ENCODE measurements at places on chromosomes 4 and X.

- no peak for DNase-seq
Observed at GRCh38 chr4:168877511-168878491, 132.3 kb downstream of the CBR4 start.

- DNase-seq, result no peak
Observed at GRCh38 chr4:138616775-138617174, 374.6 kb upstream of the SLC7A11 start.

DNA sequence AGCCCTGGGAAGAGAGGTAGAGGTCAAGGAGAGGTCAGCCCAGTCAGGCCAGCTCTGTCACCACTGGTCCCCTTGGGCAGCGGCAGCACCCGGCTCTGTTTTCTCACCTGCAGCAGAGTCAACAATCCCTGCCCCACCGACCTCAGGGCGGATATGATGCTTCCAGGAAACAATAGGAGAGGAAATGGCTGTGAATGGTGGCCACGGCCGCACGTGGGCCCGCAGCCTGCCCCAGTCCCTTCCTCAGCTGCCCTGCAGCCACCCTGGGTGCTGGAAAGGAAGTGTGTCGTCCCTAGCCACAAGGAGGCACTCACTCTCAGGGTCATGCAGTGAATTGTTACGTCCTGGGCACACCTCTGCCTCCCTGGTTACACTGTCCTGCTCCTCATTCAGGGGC, 92.5 kb upstream of the ENPP6 start:
- DNase-seq, result peak; percentile 74

DNA sequence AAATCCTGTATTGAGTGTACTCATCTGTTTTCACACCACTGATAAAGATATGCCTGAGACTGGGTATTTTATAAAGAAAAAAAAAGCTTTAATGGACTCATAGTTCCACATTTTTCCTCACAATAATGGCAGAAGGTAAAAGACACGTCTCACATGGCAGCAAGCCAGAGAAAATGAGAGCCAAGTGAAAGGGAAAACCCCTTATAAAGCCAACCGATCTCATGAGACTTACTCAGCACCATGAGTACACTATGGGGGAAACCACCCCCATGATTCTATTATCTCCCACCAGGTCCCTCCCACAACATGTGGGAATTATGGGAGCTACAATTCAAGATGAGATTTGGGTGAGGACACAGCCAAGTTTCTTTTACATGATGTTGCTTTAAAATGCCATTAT, 171.9 kb downstream of the GALNTL6 start:
- DNase-seq, result no peak

DNA sequence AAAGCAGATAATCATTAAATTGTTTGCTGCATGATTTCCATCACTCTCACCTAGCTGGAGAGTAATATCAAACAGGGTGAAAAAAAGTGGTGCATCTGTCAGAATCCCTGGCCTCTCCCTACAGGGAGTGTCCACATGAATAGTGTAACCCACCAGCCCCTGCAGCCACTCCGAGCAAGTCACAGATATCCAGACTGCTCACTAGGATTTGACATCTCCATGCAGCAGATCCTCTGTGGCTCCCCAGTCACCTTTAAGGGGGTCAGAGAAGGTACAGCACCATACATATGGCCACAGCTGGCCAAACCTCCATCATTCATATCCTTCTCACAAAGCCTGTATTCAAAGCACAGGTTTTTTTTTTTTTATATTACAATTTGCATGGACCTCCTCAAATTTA, 536.3 kb downstream of the INPP4B start:
- no peak for DNase-seq

- peak; percentile 35 for DNase-seq
Observed at GRCh38 chrX:39242187-39242586, 440.9 kb downstream of the MID1IP1 start.

DNA sequence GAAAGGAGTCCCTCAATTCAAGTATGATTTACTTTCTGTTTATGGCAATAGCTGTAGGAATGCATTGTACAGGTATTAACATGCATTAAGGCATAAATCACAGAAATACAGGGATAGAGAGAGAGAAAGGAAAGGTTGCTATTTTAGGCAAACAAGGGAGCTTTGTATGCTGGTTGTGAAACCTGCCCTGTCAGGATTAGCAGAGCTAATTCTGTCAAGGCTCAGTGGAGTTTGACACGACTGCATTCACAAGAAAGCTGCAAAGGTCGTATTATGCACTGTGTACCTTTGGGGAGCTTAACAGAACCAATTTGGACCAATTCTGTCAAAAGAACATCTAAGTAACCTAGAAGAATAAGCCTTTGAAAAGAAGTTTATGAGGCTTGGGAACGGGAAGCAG, 239.3 kb downstream of the GRIA2 start:
- DNase-seq, result no peak

- no peak for DNase-seq
Observed at GRCh38 chrX:48533165-48533564, 6.3 kb upstream of the TBC1D25 start.

DNA sequence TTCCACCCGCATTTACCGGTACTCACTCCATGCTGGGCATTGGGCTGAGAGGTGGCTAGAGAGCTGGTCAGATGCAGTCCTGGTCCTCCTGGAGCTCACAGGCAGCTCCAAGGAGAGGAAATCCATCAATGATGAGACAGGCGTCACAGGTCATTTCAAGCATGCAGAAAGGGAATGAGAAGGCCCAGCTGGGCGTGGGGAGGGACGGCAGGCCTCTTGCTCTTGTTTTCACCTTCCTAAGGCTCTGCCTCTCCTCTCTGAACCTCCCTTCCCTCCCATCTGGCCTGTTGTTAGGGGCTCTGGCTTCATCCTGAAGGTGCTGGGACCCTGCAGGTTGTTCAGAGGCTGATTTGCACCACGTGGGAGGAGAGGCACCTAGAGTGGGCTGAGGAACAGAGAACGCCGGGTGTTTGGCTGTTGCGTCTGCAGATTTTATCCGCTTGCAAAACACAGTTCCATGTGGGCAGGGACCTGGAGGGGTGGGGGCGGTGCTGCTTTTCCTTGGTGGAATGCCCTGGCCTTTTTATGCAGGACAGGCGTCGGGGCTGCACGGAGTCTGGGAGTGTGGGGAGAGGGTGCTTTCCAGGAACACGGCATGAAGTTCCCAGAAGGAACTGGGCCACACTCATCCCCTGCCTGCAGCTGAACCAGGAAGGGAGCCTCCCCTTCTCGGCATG, 81.5 kb upstream of the PSAPL1 start:
- DNase-seq, result no peak

GRCh38 chr4:100985576-100985975, 361.8 kb downstream of the PPP3CA start:
- DNase-seq, result no peak

- DNase-seq, result peak; percentile 32
Observed at GRCh38 chr4:149264093-149264733, 551.4 kb downstream of the IQCM start.

GRCh38 chr4:14289708-14290107, 662.2 kb upstream of the BOD1L1 start:
- no peak for DNase-seq

Data from activated CD4-positive, alpha-beta T cell treated with anti-CD3 and anti-CD28 coated beads, Interleukin-2, amount 50 U/mL, for 16 hours (primary cell).